Kidney epithelial cell (primary cell): ENCODE measurements at places on chromosomes 1 and 21.

GRCh38 chr1:6086358-6086757, 40.7 kb downstream of the KCNAB2 start:
- no peak for DNase-seq

GRCh38 chr1:90387805-90388204, 329.3 kb downstream of the BARHL2 start:
- no peak for DNase-seq

GRCh38 chr1:231882790-231883189, 256.2 kb downstream of the DISC1 start:
- no peak for DNase-seq

- peak; percentile 19 for DNase-seq
Measured at GRCh38 chr1:161913482-161914140, 110.1 kb downstream of the OLFML2B start.

- DNase-seq, result no peak
Measured at GRCh38 chr1:212587016-212587887, 21.3 kb upstream of the ATF3 start.

DNA sequence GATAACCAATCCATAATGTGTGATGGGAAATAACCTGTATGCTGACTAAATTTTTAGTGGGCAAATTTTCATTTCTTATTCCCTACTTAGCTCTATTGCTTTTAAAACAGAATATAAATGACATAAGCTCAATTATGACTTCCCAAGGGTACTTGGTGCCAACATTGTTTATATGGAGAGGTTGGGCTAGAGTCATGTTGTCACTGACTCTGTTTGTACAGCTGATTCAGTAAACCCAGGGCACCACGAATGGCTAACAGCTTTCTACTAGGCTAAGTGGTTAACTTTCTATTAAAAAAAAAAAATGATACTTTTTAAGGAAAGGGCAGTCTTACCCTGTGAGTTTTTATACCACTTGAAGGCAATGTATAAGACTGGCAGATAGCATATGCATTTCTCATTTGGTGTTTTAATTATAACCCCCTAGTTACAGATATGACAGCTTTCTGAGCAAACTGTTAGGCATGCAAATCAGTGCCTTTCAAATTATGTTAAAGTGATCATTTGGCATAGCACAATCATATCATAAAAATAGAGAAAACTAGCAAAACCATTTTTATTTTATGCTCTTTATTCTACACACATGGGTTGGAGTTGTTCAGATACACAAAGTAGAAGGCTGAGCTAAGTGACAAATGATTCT, 147.1 kb downstream of the DNM3 start:
- no peak for DNase-seq

- DNase-seq, result no peak
Measured at GRCh38 chr21:34613679-34614627, 960 bp downstream of the RCAN1 start.
